ENCODE measurements at places on chromosomes 13 and 19.

DNA sequence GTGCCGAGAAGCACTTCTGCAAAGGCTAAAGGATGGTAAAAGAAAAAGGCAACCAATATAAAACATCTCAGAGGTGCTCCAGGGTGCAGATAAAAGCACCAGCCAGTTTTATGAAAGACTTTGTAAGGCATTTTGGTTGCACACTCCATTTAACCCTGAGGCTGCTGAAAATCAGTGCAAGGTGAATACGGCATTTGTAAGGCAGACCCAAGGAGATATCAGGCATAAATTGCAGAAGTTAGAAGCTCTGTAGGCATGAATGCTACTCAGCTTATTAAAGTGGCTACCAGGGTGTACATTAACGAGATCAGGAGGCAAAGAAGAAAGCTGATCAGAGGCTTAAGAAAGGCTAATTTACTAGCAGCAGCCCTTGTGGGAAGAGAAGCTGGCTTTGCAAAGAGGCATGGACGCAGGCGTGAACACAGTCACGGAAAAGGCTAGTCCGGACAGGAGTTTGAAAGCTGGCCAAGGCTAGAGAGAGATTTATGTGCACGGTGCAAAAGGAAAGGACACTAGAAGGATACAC, 99.6 kb downstream of the ZNF429 start:
- no peak for DNase-seq

GRCh38 chr19:12969292-12969988, at the start of gene DAND5:
Gene DAND5 (plus strand): TSS chr19:12969576. CDS start chr19:12969661, 85 bp downstream.
- no peak for DNase-seq

DNA sequence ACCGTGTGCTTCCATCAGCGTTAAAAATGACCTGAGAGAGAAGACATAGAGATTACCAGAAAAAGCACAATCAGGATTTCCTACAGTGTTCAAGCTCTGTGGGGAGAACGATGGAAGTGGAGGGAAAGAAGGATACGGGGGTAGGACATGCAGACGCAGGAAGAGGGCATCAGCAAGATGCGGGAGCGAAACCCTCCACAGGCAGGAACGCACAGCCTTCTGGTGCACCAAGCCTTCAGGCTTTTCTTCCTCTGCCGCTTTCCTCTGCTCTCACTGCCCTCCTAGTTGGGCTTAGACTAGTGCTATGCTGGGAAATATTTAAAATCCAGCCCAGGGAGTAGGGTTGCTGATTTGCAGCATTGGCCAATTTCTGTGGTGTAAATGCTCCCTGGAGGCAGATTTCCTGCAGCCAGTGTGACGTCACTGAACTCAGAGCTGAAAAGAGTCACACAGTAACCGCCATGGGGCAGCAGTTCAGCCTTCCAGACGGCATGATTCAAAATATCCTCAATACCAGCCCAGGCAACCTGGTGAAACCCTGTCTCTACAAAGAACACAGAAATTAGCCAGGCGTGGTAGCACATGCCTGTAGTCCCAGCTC, 205.1 kb upstream of the SOX1 start:
- no peak for DNase-seq

DNA sequence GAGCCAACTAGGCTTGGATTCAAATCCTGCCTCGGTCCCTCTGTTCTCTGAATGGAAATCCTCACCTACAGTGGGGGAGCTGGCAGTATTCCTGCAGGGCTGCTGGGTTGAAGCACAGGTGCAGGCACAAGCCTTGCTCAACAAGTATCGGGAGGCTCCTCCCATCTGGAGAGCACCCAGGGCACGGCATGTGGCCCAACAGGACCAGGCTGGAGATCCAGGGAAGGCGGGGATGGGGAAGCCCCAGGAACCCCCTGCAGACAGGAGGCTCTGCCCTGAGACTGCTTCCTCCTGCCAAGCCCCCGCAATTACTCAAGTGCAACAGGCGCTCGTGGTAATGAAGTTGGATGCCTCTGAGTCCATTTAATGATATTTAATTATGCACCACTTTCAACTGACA, 128.0 kb upstream of the VSTM2B start:
- peak; percentile 56 for DNase-seq

DNA sequence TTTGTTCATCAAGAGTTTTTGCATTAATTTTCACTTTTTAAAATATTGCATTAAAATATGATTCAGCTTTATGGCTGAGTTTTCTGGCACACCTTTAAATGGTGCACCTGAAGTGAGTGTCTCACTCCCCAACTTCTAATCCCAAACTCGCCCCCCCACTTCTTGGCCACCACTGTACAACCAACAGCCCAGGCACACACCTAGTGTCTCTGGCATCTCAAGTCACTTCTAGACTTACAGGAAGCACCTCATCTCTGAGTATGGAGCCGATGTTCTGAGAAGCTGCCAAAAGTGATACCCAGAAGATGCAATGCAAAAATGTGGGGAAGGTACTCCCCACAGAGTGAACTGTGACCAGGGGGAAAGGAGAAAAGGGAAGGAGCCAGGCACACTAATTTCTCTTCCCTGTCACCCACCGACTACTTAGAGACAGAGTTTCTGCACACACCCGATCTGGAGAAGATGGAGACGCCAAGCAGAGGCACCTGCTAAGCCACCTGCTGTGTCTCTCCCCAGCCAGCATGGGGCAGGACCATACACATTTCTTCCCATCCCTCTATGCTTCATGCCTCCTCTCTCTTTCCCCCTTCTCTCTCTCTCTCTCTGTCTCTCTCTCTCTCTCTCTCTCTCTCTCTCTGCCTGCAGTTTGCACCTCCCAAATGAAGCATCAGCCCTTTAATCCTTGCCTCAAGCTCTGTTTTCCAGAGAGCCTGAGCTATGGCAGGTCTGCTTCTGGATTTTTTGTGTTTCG, 155.3 kb upstream of the ZNF507 start:
- no peak for DNase-seq

DNA sequence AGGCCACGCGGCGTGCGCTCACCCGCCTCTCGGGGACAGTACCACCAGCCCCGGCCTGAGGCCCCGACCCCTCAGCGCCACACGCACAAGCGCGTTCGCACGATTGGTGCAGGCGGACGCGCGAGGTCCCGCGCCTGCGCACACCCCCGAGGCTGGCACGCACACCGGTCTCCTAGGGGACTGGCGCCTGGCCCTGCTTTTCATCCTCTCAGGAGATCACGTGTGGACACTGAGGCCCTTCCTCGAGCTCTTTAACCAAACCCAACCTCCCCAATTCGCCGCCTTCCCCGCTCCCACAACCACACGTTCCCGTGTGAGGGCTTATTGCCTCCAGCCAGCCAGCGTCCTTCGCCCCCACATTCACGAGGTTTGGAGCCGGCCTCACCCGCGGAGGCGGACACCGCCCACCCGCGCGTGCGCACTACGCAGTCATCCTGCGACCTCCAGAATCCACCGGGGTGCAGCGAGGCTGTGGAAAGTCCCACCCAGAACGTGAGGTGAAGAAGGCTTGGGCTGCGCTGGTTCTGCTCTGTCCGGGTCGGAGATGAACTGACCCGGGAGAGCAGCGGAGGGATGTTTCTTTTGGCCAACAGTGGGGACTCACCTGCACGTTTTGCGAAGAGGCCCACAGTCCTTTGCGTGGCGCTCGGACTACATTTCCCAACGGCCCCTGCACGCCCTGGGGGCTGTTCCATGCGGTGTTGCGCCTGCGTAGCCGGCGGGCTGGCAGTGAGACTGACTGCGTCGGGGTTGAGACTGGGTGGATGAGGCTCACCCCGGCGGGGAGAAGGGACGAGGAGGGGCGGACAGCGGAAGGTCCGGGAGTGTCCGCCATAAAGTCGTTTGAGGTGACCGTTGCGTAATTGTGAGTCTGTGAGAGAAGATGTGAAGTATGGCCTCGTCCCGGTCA, 539 bp upstream of the ZNF667 start:
- no peak for DNase-seq

DNA sequence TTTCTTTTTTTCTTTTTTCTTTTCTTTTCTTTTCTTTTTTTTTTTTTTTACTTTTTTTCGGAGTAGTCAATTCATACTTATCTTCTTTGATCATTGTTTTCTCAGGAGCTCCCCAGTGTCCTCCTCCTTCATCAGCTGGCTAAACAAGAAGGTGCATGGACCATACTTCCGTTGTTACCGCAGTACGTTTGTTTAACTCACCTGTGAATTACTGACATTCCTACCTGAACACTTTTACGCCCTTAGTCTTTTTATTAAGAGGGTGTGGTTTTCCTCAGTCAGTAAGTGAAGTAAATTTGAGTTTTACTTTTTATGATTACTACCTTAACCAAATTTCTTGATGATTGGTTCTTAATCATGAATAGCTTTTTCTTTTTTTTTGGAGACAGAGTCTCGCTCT, 47.1 kb downstream of the B3GLCT start:
- DNase-seq = no peak

DNA sequence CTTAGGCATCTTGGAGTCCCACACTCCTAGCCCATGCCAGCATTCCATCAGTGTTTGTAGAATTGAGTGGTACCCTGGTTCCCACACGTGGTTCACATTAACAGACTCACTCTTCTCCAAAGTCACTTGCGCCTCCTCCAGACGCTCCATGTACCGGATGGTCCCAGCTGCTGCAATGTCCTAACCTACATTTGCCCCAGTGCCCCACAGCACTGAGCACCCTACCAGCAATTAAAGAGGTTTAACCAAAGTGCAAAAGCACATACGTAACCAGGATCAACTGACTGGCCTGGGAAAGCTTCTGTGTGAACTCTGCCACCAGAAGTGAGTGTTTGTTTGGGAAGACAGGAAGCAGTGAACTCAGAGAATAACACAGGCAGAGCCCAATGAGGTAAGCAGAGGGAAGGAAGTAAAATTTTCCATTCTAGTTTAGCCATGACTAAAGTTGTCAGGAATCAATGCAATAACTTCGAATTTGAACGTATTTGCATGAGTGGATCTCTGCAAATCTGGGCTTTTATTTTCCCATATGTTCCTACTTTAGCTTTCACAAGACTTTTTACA, 7.3 kb upstream of the MEDAG start:
- DNase-seq = no peak

DNA sequence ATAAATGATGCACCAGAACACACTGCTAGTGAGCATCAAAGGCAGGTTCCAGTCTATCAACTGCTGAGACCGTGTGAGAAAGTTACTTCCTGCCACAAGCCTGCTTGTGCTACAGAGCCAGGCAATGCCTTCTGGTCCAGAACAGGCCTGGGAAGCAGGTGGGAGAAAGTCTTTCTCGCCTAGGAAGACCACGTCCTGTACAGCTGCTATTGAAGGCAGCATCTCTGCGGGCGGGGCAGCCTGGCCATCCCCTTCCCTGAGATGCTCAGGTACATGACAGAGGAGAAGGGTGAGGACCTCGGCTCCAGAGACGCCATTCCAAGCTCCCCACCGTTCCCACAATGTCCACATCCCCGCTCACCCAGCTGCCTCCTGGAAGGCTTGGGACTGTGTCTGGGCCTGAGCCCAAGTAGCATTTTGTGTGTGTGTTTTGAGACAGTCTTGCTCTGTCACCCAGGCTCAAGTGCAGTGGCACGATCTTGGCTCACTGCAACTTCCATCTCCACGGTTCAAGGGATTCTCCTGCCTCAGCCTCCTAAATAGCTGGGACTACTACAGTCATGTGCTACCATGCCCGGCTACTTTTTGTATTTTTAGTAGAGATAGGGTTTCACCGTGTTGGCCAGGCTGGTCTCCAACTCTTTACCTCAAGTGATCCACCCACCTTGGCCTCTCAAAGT, 3.4 kb downstream of the RFX1 start:
- DNase-seq = no peak

DNA sequence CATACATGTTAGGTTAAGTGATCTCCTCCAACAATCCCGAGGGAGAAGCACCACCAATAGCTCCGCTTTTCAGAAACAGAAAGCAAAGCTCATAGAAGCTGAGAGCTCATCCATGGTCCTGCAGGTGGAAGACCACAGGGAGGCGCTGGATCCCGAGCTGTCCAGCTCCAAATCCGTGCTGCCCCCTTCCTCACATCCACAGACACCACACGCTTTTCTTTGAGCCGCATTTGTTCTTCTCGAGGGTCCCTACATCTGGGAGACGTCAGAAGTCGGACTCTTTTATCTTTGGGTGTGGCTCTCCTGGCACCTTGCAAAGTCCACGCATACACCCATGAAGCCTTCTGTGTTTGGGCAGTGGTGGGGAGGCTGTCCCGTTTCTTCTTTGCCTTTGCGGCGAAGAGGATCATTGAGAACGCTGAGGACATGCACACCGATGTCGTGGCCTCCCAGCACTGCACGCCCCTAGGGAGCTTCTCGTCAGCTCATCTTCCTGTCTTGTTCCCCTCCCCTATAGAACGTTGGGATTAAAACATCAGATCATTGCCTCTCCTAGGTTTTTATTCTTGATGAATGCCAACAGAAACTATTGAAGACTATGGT, 184.8 kb downstream of the TEX29 start:
- DNase-seq = peak; percentile 27

- no peak for DNase-seq
Measured at GRCh38 chr13:92984151-92984550, 242.5 kb upstream of the GPC6 start.

DNA sequence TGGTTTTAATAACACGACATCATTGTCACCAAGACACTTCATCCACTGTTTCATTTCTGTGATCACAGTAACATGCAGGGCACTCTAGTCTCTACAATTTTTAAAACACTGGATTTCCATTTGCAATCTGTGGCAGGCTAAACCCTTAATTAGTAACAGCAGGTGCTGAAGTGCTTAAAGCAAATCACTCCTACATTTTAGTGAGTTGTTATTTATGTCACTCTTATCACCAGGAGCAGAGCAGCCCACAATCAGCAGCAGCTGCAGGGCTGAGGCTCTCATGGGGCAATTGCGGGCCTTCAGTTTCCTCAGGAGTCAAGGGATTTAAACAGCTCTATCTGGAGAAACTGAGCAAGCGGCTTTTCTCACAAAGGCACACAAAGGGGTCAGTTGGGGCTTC, 1.6 kb downstream of the SOHLH2 start:
- DNase-seq = no peak

GRCh38 chr19:42427313-42427712, at the start of gene LIPE:
Gene LIPE (minus strand): TSS chr19:42427388. CDS start chr19:42427149, 239 bp downstream.
- DNase-seq = no peak

- no peak for DNase-seq
Measured at GRCh38 chr19:5128936-5129389, 160.1 kb downstream of the KDM4B start.

DNA sequence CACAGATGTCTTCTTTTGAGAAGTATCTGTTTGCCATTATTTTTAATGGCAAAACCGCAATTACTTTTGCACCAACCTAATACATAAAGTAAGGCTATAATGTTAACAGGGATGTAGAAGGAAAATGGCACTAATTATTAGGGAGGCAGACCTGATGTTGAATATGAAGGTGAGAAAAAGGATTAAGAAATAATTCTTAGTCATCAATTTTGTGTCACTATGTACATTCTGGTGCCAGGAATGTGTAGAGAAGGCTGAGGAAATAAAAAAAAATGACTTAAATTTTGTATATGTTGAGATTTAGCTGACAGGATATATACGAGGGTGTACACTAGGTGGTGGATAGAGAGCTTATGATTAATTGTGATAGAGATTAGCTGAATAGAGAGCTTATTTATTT, 12.6 kb downstream of the ZNF585B start:
- no peak for DNase-seq

- DNase-seq = no peak
Measured at GRCh38 chr13:111948811-111949210, 118.1 kb upstream of the SOX1 start.

- no peak for DNase-seq
Measured at GRCh38 chr13:68872338-68872737, 1235.3 kb upstream of the ATXN8OS start.
